Subcutaneous preadipocyte (primary cell): ENCODE measurements at places on chromosomes 3 and 15. TPM values are rescaled to one million over a fixed set of nuclear protein-coding genes. Genes with fewer than 3 reads are reported as not detected.

FSTL1 gene
- 920 and 1,034 TPM in 2 replicates for total RNA-seq

LDHAL6B gene
- not detected in 2 replicates for total RNA-seq

CLDN18 gene
- not detected in 2 replicates for total RNA-seq

HYAL2 gene
- 32.0 and 34.4 TPM in 2 replicates for total RNA-seq

CPNE9 gene
- not detected in 2 replicates for total RNA-seq

ZBBX gene
- not detected in 2 replicates for total RNA-seq

CPN2 gene
- total RNA-seq: not detected in 2 replicates

CLDN1 gene
- 0.20 TPM in 1 of 2 replicates, not detected in the other for total RNA-seq

ALDH1L1 gene
- total RNA-seq: under 0.01 TPM in 1 of 2 replicates, not detected in the other

FANCD2OS gene
- not detected in 2 replicates for total RNA-seq

MAP1A gene
- total RNA-seq: 45.4 and 72.8 TPM in 2 replicates

VGLL4 gene
- 27.9 and 33.6 TPM in 2 replicates for total RNA-seq

KNG1 gene
- not detected in 2 replicates for total RNA-seq

FETUB gene
- not detected in 2 replicates for total RNA-seq

KCNMB3 gene
- 1.8 TPM in 2 replicates for total RNA-seq

EOMES gene
- total RNA-seq: under 0.01 TPM in 1 of 2 replicates, not detected in the other

SLC51B gene
- not detected in 2 replicates for total RNA-seq

TJP1 gene
- total RNA-seq: 37.1 and 67.6 TPM in 2 replicates

CLDN16 gene
- not detected in 2 replicates for total RNA-seq

TRH gene
- total RNA-seq: not detected in 2 replicates

VWA5B2 gene
- not detected in 2 replicates for total RNA-seq

NOX5 gene
- total RNA-seq: 0.20 and 0.37 TPM in 2 replicates

SOX14 gene
- total RNA-seq: not detected in 2 replicates

CCDC33 gene
- total RNA-seq: not detected in 2 replicates

OIP5 gene
- total RNA-seq: 8.6 and 10.3 TPM in 2 replicates

TGM5 gene
- total RNA-seq: not detected in 2 replicates

RHO gene
- total RNA-seq: not detected in 2 replicates

RHOV gene
- not detected in 2 replicates for total RNA-seq

LMAN1L gene
- total RNA-seq: not detected in 2 replicates

SPINK8 gene
- total RNA-seq: not detected in 2 replicates

SEMA5B gene
- total RNA-seq: not detected in 2 replicates

ARGFX gene
- not detected in 2 replicates for total RNA-seq
